ENCODE measurements at places on chromosomes 1 and 21.
A peak's percentile ranks its signal among the peaks of the same experiment; 100 is the strongest.

- no peak for DNase-seq
Observed at GRCh38 chr1:4170548-4171340, 270.7 kb upstream of the C1orf174 start.

GRCh38 chr1:49765034-49765433, 258.7 kb downstream of the AGBL4 start:
- no peak for DNase-seq

- DNase-seq = no peak
Observed at GRCh38 chr1:91070298-91070697, 48.5 kb upstream of the ZNF644 start.

DNA sequence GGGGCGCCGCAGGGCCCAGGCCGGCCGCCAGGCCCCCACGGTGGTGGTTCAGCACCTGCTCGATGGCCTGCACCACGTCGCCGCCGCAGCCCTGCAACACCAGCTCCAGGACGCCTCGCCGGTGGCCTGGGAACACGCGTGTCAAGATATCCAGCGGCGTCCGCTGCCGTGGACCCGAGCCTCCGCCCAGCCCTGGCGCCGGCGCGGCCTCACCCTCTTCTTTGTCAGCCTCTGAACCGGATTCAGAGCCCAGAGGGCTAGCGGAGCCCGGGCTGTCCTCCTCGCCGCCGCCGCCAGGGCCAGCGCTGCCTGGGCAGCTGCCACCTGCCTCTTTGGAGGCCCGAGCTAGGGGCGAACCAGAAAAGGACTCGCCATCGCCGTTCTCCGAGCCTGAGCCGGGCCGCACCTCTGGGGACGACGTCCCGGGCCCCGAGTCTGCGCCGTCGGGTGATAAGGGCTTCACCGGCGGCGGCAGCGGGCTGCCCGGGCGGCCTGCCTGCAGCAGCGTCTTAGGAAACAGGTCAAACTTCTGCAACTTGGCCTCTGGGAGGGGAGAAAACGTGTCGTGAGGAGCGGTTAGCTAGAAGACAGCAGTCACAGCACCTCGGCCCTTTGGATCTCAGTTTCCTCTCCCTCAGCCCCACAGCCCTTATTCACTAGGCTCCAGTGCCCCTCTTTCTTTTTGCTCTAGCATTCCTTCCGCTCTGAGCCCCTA, 3.9 kb downstream of the DMRTA2 start:
- no peak for DNase-seq

GRCh38 chr1:149877211-149877946, 22.0 kb upstream of the BOLA1 start:
- DNase-seq = peak; percentile 75

DNA sequence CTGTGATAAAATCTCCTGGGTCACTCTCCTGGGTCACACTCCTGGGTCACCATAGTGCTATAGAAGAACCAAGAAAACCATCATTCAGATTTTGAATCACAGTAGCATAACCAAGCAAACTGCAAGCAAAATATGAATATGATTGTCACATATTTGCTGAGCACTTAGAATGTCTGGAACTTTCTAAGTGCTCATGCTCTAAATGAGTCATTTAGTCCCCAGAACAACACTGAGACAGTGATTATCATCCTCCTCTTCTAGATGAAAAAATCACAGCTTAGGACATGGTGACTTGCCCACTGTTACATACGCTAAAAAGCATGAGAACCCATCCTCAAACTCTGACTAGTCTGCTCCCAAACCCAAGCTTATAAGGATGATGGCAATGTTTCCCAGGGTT, 39.5 kb upstream of the DDAH1 start:
- DNase-seq = no peak

DNA sequence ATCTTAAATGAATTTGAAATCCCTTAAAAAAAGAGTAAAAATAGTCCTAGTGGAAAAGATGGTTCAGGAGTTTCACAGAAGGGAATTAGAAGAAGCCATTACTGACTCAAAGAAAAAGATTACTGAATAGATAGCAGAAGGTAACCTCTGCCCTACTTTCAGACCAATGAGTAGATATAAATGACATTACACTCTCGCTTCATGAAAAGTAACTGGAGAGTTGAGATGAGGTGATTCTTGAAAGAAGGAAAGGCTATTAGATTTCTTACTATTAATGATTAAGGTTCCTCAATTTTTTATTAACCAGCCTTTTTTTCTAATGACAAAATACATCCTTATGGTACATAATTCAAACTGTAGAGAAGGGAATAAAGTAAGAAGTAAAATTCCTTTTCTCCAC, 28.3 kb downstream of the CCN1 start:
- DNase-seq = no peak

DNA sequence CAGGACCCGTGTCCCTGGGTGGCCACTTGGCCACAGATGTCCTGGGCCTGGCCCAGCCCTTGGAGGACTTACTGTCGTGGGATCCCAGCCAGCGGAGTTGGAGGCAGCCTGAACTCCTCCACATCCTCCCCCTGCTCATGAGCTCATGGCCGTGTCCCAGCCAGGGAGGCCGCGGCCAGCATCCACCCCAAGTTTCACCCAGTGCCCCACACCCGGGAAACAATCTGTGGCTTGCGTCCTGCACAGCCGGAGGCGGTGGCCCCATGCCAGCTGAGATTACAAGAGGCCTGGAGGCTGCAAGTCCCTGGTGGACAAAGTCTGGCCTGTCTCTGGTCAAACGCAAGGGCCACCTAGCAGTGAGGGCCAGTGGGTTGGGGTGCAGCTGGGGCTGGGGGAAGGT, 27.5 kb upstream of the TMEM52 start:
- peak; percentile 29 for DNase-seq

GRCh38 chr1:197987294-197987693, 70.1 kb downstream of the LHX9 start:
- no peak for DNase-seq

Measured in gastrocnemius medialis (tissue), 4 donors.